ENCODE measurements at places on chromosomes 1 and 21.

GRCh38 chr1:20325844-20326420, 35.3 kb downstream of the VWA5B1 start:
- DNase-seq: no peak

DNA sequence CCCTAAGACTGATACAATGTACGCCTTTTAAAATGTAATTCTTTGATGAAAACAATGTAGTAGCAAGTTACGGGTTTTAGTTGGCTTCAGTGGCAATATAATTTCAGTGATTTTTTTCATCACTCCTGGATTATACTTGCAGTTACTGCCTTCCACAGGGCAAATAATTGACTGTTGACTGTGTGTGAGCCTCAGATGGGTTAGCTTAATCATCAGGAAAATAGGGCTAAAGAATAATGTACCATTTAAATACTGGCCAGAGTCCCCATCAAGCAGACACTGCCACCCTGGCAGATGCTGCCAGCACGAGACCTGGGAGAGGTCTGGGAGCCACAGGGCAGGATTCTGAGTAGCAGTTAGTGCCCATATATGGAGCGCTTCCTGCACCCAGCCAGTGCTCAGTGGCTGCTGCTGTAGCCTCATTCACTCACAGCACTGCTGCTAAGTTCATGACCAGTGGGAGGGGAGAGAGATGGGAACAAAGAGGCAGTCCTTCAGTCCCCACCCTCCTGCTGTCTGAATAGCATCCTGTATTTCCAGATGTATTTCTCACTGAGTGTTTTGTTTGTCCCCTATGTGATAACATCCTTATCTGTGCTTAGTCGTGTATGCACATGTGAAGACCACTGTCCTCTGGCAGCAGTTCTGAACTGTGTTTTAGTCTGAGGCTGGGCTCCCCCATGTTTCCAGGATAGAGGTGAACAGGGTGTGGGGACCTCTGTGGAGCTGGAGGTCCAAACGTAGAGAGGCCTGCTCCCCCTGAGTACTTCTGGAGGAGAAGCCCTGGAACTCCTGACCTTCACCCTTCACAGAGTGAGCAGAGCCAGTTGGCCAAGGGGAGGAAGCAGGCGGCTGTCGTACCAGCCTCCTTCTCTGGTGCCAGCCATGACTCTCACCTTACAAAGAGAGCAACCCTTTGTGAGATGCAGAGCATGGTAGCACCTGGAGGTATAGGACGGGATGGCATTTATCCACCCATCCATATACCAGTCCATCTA, 80.4 kb downstream of the ADARB1 start:
- no peak for DNase-seq

DNA sequence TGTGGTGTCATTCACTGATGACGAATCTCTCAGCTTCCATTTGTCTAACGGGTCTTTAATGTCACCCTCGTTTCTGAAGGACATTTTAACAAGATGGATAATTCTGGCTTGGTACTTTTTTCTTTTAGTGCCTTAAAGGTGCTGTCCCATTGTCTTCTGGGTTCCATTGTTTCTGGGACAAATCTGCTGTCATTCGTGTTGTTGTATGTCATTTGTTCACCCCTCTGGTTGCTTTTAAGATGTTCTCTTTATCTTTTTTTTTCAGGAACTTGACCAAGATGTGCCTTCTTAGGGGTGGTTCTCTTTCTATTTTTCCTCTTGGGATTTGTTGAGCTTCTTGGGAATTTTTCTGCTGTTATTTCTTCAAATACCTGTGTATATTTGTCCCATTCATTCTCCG, 14.0 kb upstream of the MMEL1 start:
- no peak for DNase-seq

DNA sequence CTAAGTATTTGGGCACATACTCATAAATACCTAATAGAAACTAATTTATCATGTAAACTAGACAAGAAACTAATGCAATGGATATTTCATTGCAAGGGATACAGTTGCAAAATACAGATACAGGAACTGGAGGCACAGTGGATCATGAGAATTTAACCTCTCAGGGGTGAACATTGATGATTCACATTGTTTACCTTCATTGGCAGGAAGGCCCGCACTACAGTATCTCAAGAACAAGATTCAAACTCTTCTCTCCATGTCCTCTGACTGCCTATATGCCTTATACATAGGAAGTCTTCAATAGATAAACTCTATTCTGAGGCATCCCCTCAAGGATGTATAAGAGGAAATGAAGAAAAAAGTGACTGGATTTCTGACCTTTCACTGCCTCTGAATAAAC, 18.4 kb upstream of the PTBP2 start:
- DNase-seq: no peak

DNA sequence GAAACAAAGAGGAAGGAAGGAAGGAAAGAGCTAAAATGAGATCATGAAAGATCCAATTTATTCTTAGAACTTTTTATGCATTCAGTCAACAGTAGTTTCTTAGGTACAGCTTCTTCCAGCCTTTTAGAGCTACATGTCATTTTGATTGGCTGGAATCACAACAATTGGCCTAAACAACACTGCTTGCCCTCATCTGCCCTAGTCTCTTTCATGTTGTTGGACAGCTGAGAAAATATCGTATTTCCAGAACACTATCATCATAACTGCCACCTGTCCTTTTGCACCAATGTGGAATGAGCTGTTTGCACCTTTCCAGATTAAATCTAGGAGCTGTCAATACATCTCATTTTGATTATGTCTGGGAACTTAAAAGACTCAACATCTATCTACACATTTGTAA, 161.7 kb downstream of the TGFBR3 start:
- no peak for DNase-seq

DNA sequence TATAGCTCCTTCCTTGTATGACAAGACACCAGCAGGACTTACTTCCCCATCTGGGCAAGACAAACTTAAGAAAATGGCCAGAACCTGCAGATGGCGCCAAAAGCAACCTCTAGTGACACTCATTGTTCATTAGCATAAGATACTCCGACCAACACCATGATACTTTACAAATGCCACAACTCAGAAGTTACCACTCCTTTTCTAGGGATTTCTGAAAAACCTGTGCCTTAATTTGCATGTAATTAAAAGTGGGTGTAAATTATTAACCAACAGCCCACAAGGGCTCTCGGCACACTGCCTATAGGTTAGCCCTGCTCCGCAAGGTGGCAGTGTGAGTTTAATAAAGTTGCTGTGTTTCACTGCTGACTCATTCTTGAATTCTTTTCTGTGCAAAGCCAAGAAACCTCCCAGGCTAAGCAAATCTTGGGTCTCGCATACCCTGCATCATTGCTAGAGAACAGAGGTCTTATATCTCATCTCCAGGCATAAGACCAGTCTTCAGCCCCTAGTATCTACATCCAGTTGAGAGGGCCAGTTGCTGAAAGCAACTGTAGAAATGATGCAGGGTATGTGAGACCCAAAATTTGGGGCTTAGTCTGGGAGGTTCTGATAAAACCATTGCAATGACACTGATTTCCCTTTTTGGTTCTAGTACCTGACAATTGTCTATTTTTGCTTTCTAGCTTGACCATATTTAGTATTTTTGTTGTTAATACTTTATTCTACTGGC, 86.4 kb downstream of the FAF1 start:
- DNase-seq: no peak

DNA sequence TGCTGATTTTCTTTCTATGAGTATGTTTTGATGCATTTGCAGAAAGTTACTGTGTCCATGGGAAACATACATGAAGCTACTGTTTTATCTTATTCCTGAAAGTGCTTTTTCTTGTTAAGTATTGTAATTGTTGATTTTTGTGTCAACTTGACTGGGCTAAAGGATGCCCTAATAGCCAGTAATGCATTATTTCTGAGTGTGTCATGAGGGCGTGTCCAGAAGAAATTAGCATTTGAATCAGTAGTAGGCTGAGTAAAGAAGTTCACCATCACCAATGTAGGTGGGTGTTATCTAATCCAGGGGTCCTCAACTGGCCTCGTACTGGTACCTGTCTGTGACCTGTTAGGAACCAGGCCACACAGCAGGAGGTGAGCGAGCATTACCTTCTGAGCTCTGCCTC, 760.2 kb downstream of the PLA2G4A start:
- DNase-seq: no peak

DNA sequence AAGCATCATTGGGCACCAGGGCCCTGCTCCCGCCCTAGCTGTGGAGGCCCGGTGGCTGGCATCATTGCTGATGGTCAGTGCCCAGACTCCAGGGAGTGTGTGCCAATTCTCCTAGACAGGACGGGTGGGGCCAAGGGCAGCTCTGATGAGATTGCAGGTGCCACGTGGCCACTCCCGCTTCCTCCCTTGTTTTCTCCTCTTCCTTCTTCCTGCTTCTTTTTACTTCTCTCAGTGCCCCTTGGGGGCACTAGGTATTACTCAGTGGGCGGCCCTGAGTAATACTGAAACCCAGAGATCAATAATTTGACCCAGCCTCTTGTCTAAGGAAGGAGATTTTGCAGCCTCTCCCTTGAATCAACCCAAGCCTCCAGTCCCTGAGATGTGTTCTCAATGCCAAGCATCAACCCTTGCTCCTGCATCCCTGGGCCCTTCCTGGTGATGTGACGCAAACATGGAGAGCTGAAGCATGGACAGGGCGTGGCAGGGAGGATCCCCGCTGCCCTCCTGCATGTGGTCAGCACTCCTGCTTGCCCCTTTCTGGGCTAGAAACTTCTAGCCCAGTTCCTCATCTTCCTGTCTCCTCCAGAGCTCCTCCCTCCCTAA, 32.4 kb downstream of the CDK18 start:
- no peak for DNase-seq

DNA sequence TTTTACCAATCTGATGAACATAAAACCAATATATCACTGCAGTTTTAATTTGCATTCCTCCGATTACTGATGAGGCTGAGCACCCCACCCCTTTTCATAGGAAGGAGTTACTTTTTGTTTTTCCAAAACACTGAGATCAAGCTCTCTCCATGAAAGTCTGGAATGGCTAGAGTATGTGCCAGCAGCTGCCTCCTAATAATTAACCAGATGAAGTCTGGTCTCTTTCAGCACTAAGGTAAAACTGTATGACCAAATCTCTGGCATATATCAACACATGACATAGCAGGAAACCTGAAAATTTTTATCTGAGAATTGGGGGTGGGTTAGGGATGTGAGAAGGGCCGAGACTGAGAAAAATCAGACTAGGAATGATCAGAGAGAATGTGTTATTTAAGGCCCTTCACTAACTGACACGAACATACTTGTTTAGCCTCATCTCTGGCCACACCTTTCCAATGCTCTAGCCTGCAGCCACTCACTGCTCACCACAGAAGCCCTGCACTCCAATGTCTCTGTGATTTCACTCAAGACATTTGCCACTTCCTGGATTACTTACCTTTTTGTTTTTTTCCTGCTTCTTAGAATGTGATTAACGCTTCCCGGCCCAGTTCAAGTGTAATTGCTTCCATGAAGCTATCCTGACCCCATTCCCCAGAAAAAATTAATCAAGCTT, 34.7 kb downstream of the WASF2 start:
- no peak for DNase-seq

DNA sequence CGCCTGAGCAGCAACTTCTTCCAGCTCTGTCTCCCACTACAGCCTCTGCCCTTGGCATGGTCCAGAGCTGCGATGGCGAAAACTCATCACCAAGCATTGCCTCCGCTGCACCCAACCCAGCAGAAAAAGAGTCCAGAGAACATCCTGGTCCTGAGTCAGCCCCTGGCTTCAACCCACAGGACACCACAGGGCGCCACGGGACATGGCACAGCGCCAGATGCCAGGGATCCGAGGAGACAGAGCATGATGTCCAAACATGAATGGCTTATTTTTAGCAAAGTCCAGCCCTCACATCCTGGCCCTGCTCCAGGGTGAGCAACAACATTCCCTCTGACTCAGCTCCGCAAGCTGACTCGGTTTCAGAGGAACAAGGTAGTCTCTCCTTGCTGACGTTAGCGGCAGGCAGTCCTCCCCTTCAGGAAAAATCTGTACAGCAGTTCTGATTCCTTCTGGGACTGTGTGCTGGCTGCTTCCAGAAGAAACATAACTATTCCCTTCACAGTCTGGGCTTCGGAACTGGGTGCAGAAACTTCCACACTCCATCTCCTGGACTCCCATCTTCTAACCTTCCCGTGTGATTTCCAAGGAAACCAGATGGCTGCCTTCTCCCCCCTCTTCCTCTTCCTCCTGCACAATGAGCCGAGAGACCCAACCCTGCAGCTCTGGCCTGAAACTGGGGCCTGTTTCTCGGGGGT, 131.3 kb downstream of the TOMM20 start:
- DNase-seq: peak; percentile 97

DNA sequence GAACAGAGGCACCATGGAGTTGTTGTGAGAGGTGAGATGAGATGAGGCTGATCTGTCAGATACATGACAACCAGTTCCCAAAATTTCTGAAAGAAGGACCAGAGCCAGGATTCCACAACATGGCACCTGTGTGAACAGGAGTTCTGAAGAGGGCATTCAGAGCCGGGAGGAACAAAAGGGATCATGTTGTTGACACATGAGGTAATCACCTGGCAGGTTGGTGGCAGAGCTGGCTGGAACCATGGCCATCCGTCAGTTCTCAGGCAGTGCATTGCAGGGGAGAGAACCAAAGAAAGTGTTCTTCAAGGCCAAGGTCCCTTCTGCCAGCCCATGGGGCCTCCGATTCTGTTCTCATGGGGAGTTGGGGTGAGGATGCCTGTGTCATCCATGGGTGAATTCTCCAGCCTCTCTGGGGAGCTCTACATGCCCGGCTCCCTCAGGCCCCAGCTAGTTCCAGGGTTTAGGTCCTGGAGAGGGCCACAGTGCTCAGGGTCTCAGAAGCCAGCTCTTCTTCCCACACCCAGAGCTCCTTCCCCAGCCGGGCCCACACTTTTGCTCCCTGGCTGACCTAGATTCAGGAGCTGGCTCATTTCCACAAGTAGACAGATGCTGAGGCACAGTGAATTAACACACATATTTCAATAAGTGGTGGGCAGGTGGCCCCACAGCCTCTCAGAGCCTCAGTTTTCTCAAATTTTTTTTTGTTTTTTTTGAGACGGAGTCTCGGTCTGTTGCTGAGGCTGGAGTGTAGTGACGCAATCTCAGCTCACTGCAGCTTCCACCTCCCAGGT, 49.1 kb upstream of the CTPS1 start:
- DNase-seq: no peak

DNA sequence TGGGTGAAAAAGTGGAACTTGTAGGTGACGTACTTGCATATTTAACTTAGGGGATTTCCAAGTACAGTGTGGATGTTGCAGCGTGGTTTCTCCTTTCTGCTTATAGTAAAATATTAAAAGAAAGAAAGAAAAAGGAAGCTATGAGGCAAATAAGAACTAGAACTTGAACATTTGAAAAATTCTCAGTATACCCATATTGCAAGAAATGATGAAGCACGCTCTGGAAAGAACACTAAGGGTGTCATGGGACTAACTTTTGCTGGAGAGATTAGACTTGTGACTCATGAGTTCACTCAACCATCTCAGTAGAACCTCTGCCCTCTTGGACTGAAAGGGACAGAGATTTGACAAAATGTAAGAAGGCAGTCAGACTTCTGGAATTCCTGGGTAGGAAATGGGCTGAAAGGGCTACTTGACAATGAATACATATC, 704.5 kb upstream of the ADGRL4 start:
- no peak for DNase-seq

GRCh38 chr1:38605063-38605462, 254.5 kb downstream of the RRAGC start:
- peak; percentile 23 for DNase-seq

DNA sequence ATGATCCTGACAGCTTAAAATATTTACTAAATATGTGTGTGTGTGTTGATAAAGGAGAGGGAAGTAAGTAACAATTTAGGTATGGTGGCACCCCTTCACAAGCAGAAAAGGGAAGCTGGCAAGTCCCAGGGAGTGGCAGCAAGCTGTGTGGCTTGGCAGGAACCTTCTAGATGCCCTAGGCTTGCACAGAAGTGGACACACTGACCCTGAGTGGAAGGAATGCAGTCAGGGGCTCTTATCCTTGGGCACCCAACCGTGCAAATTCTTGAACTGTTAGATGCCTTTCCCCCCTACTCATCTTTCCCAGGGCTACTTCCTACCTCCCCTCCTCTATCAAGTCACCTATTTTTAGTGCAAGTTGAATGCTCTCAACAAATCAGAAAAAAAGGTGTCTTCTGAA, 18.9 kb downstream of the ACP6 start:
- DNase-seq: no peak

Data from RWPE2 (cell line).